ENCODE measurements at places on chromosomes 2 and 18. TPM values are rescaled to one million over a fixed set of nuclear protein-coding genes. Genes with fewer than 3 reads are reported as not detected.

The SERPINB4 gene
- total RNA-seq = 0.26 TPM

The NEB gene
- total RNA-seq = 0.03 TPM

The PLCL1 gene
- total RNA-seq = not detected

The MFF gene
- total RNA-seq = 112 TPM

The ZC3H6 gene
- total RNA-seq = 5.6 TPM

The APOB gene
- total RNA-seq = not detected

The PDE11A gene
- total RNA-seq = 0.38 TPM

GRCh38 chr18:7038330-7038851, 79.2 kb downstream of the LAMA1 start:
- 0 out of 2 replicates have a peak, but pooled peaks cover under 1% of the 10 kb centered on the region for H3K27me3 ChIP-seq
- peak; percentile 61 for DNase-seq
- no peaks in the 10 kb centered on the region for H3K4me1 ChIP-seq
- H3K4me3 ChIP-seq = no peak overlapping the region

- no peak overlapping the region for H3K27ac ChIP-seq
- H3K4me1 ChIP-seq = peaks cover 4% of the 10 kb centered on the region
- DNase-seq = no peak
- no peaks in the 10 kb centered on the region for H3K36me3 ChIP-seq
- H3K27me3 ChIP-seq = no peaks in the 10 kb centered on the region
- no peak overlapping the region for H3K4me3 ChIP-seq
Measured at GRCh38 chr2:25304321-25304720, 37.4 kb downstream of the DNMT3A start.

DNA sequence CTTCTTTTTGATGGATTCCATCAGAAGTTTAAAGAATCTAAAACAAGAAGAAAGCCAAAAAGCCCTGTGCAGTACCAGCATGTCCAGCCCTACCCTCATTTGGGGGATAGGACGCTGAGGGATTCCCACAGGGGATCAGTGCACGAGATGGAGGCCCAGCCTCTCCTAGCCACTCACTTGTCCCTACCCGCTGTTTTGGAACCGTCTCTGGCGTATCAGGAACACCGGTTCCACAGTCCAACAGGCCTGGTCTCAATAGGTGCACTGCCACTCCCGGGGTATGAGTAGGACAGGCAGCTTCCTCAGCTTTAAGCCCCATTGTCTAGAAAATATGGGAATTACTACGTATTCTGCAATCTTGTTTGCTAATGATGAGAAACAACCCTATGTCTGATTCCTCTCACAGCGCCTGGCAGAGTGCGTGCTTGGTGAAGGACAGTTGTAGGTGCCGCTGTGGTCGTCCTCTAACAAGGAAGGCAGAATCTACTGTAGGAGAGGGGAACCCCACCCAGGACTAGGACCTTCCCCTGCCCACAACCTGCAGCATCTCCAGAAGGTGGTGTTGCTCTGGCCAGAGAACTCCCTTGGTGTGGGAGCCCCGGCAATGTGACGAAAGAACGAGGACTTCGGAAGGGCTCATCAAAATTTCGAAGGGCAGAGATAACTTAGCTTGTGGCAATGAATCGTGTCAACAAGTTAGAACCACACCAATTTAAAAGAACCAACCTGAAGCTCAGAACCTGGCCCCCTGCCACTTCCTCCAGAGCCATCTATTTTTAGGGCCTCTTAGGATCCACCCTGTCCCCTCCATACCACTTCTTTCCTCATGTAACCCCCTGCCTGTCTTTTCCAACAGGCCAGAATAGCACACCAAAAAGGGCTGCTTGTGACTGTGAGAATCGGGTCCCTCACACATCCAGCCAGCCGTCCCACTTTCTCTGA, 71.7 kb downstream of the POLR1A start:
- H3K4me3 ChIP-seq = no peak overlapping the region
- H3K27ac ChIP-seq = no peak overlapping the region
- DNase-seq = no peak
- H3K27me3 ChIP-seq = no peaks in the 10 kb centered on the region
- H3K4me1 ChIP-seq = peaks cover 15% of the 10 kb centered on the region

DNA sequence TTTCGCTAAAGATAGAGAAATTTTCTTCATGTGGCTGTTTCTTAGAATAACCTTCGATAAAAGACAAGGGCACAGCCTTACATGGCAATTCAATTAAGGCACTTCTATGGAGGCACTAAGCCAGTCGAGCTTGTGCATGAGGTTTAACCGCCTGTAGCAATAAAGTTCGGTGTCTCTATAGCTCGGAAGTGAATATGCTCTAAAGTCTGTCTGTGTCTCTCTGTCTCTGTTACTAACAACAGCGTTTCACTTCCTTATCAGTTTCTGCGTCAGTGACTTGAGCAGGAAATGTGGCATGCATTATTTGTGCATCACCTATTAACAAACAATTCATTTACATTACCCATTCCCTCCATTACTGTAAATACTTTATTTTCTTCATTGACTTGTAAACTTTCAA, 365.1 kb upstream of the NETO1 start:
- H3K4me3 ChIP-seq = no peak overlapping the region
- H3K27me3 ChIP-seq = no peaks in the 10 kb centered on the region

DNA sequence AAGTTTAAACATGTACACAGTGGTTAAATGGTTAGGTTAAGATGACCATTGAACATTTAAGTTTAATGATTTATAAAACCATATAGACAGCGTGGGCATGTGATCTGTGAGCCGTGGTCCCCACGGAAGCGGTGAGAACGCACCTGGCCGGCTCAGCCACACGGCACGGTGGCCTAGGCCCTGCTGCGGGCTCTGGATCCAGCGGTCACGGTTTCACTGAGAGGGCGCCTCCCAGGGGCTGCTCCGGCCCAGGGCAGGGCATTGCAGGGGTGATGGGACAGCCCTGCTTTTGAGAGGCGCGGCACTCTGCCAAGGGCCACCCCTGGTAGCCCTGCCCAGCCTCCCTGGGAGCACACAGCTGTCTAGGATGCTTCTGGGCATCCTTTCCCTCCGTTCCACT, 124.9 kb downstream of the RGPD3 start:
- no peaks in the 10 kb centered on the region for H3K4me1 ChIP-seq
- H3K4me3 ChIP-seq = no peak overlapping the region
- H3K27ac ChIP-seq = no peak overlapping the region
- no peak for DNase-seq
- no peaks in the 10 kb centered on the region for H3K27me3 ChIP-seq

DNA sequence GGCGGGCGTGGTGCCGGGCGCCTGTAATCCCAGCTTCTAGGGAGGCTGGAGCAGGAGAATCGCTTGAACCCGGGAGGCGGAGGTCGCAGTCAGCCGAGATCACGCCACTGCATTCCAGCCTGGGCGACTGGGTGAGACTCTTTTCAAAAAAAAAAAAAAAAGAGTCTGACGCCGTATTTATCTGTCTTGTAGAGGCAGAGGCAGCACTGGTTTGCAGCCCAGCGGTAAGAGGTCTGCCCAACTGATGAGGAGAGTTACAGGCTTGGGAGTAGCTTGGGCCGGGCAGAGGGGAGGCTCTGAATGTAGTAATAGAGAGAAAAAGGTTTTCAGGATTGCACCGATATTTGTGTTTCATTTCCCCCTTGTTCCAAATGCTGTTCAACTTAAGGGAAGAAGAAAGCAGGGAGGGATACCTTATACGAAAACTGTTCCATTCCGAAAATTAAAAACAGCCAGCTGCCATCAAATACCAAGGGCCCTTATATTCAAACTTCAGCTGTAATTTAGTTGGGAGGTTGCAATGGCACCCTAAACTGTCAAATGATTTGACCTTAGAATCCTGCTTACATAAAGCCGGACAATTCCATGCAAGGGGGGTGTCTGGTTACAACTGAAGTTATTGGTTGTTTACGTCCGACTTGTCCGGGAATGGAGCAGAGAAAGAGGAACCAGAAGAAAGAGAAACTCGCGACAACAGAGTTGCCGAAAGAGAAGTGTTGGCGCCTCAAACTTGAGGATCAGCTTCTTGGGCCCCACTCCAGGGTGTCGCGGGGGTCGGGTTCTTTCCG, 9.2 kb upstream of the SP9 start:
- H3K4me1 ChIP-seq = peaks cover 12% of the 10 kb centered on the region
- H3K36me3 ChIP-seq = no peaks in the 10 kb centered on the region
- DNase-seq = peak; percentile 52
- peak overlapping the region; percentile 2 for H3K27ac ChIP-seq
- H3K4me3 ChIP-seq = peak overlapping the region; percentile 51
- H3K27me3 ChIP-seq = 0 out of 2 replicates have a peak, but pooled peaks cover 4% of the 10 kb centered on the region

GRCh38 chr18:13191031-13191430, 27.5 kb upstream of the LDLRAD4 start:
- H3K27me3 ChIP-seq = peaks cover 10% of the 10 kb centered on the region
- no peaks in the 10 kb centered on the region for H3K4me1 ChIP-seq
- H3K4me3 ChIP-seq = no peak overlapping the region
- no peaks in the 10 kb centered on the region for H3K36me3 ChIP-seq
- DNase-seq = no peak

GRCh38 chr2:26653207-26654060, 12.3 kb upstream of the CIB4 start:
- H3K4me3 ChIP-seq = no peak overlapping the region
- no peaks in the 10 kb centered on the region for H3K4me1 ChIP-seq
- no peak overlapping the region for H3K27ac ChIP-seq

- no peak overlapping the region for H3K4me3 ChIP-seq
- no peaks in the 10 kb centered on the region for H3K27me3 ChIP-seq
- H3K36me3 ChIP-seq = no peaks in the 10 kb centered on the region
- H3K27ac ChIP-seq = peak overlapping the region; percentile 80
- DNase-seq = no peak
Measured at GRCh38 chr2:12547566-12548170, 169.1 kb upstream of the TRIB2 start.

GRCh38 chr2:160321006-160321405, 120.9 kb upstream of the ITGB6 start:
- no peak overlapping the region for H3K27ac ChIP-seq
- H3K27me3 ChIP-seq = no peaks in the 10 kb centered on the region
- H3K4me3 ChIP-seq = no peak overlapping the region
- DNase-seq = no peak

- no peak overlapping the region for H3K27ac ChIP-seq
- H3K4me3 ChIP-seq = no peak overlapping the region
- no peaks in the 10 kb centered on the region for H3K36me3 ChIP-seq
- no peak for DNase-seq
- H3K4me1 ChIP-seq = peaks cover 6% of the 10 kb centered on the region
- H3K27me3 ChIP-seq = no peaks in the 10 kb centered on the region
Measured at GRCh38 chr2:233115121-233115520, 55.0 kb downstream of the INPP5D start.

- peak; percentile 81 for DNase-seq
- no peaks in the 10 kb centered on the region for H3K27me3 ChIP-seq
- peaks cover 93% of the 10 kb centered on the region for H3K36me3 ChIP-seq
- H3K4me1 ChIP-seq = no peaks in the 10 kb centered on the region
- peak overlapping the region; percentile 33 for H3K27ac ChIP-seq
Measured at GRCh38 chr2:112749755-112750559, 14.5 kb downstream of the CKAP2L start.

DNA sequence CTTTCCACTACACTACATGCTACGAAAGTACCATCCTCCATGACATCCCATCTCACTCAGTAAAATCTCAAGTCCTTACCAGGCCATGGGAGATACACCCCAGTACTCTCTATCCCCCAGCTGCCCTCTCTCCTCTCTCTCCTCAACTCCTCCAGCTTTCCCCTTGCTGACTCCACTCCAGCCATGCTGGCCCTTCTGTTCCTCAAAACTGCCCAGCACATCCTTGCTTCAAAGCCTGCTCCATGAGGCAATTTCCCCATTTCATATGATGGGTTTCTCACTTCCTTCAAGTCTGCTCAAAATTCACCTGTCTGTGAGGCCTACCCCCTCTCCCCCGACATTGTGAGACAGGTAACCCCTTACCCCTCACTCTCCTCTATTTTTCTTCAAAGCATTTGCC, 8.6 kb downstream of the CHN1 start:
- H3K4me3 ChIP-seq = no peak overlapping the region
- no peak overlapping the region for H3K27ac ChIP-seq
- 0 out of 2 replicates have a peak, but pooled peaks cover 7% of the 10 kb centered on the region for H3K4me1 ChIP-seq
- H3K27me3 ChIP-seq = no peaks in the 10 kb centered on the region
- no peak for DNase-seq
- H3K36me3 ChIP-seq = no peaks in the 10 kb centered on the region

GRCh38 chr2:241559323-241560161, 997 bp downstream of the BOK start:
- DNase-seq = peak; percentile 99
- peak overlapping the region; percentile 81 for H3K4me3 ChIP-seq
- H3K36me3 ChIP-seq = peaks cover 61% of the 10 kb centered on the region
- no peaks in the 10 kb centered on the region for H3K27me3 ChIP-seq

DNA sequence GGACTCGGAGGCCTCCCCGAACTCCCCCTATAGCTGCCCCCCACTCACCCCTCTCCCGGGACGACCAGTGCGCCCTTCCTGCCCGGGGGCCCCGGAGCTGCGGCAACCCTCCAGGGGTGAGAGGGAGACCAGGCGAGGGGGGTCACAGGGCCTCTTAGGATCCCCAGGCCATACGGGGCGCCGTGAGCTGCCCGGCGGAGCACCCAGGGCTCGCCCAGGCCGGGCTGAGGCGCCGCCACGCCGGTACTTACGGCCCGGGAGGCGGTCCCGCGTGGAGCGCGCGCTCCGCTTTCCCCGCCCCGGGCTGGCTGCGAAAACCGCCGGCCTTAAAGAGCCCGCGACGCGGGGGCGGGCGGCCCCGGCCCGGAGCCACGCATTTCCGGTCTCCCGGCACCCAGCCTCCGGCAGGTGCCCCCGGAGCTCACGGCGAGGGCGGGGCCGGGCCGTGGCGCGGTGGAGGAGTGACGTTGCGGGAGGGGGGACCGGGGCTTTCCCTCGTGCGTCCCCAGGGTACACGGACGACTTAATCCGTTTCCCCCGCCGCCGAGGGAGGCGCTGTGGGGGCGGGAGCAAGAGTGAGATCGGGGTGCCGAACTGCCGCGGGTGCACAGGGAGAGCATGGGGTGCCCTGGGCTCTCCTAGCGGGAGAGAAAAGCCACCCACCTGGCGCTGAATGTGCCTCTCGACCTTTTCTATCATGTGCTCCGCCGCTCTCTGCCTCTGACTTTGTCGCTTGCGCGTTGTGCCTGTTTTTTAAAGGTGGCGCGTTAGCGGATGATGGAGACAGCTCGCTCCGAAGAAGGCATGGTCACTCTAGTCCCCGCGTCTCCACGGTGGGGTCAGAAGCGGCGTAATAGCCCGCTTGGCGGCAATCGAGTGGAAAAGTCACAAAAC, at the start of gene METTL21A:
Gene METTL21A, minus strand, starts transcription at position 381 of the 894 bp plus-strand sequence. CDS start 1,019 bp downstream, outside the sequence.
- peak within 1 kb of the TSS; percentile 67 for H3K27ac ChIP-seq
- H3K27me3 ChIP-seq = no peaks in the 10 kb centered on the region
- peaks cover 15% of the 10 kb centered on the region for H3K4me1 ChIP-seq
- peaks cover 7% of the 10 kb centered on the region for H3K36me3 ChIP-seq
- peak within 1 kb of the TSS; percentile 71 for H3K4me3 ChIP-seq
- DNase-seq = peak; percentile 85

Data from SJSA1 (cell line).